DND-41 (cell line): ENCODE measurements at places on chromosomes 2 and 18.

GRCh38 chr2:128724972-128725371, 406.3 kb upstream of the HS6ST1 start:
- DNase-seq = no peak

- no peak for DNase-seq
These were observed 2.0 kb downstream of the EIF2AK2 start for GRCh38 chr2:37154785-37155184.

DNA sequence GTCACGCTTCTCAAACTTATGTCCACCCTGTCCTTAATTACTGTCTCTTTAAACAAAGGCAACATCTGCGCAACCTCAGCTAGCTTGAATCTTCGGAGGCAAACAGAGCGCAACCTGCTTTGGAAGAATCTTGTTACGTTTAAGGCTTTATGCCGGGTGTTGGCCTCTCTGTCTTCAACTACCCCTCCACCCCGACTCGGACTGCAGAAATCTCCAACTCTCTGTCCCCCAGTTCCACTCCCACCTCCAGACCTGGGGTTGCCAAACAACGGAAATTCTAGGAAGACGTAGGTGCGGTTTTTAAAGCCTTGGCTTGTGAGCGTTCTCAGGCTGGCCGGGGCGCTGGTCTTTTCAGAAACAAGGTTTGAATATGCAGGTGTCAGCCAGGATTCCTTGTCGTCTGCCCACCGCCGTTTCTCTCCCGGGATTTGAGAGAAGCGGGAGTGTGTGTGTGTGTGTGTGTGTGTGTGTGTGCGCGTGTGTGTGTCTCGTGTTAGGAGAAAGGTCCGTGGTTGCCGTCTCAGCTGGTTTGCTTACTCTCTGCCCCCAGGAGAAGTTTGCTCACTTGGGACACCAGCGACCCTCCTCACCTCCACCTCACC, 1.1 kb upstream of the ONECUT2 start:
- no peak for DNase-seq

- DNase-seq = no peak
These were observed 256.0 kb downstream of the EIPR1 start for GRCh38 chr2:3121601-3122000.
